ENCODE measurements at places on chromosomes 5 and 9. TPM values are rescaled to one million over a fixed set of nuclear protein-coding genes. Genes with fewer than 3 reads are reported as not detected.

The VCAN gene
- 205 TPM for total RNA-seq

The CDX1 gene
- not detected for total RNA-seq

The LEAP2 gene
- total RNA-seq: under 0.01 TPM

The PLAC8L1 gene
- total RNA-seq: not detected

The ARRDC3 gene
- total RNA-seq: 53.0 TPM

The C9orf50 gene
- total RNA-seq: not detected

The ASPN gene
- total RNA-seq: not detected

The OTULINL gene
- total RNA-seq: 0.36 TPM

The PRR7 gene
- 3.1 TPM for total RNA-seq

The NUP155 gene
- total RNA-seq: 36.6 TPM

The ADAMTSL2 gene
- under 0.01 TPM for total RNA-seq

The SVEP1 gene
- total RNA-seq: under 0.01 TPM

The GADD45G gene
- 0.43 TPM for total RNA-seq

The ADAMTS12 gene
- total RNA-seq: under 0.01 TPM

The HAVCR2 gene
- total RNA-seq: 1.0 TPM

Data from nasal cavity respiratory epithelium epithelial cell of viscerocranial mucosa (primary cell).